ENCODE measurements at places on chromosomes 7 and 10.

GRCh38 chr7:20432071-20432470, 101.4 kb downstream of the ITGB8 start:
- DNase-seq, result no peak

GRCh38 chr7:112001091-112001826, 204.9 kb downstream of the DOCK4 start:
- peak; percentile 96 for DNase-seq

DNA sequence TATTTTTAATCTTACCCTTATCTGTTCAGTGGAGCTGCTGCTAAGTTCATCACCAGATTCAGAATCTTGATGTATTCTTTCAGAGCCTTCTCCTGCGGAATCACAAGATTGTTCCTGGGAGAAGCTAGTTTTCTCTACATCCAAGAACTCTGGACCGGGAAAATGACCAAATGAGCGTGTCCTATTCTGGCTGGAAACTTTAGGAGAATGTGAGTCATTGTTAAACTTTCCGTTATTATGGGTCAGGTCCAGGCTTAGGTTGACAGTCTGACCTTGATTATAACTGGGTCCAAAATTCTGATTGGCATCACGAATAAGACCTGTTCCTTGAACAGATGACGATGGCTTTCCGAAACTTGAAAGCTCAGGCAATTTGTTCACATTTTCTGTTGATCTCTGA, 20.5 kb downstream of the ARHGAP12 start:
- no peak for DNase-seq

- DNase-seq, result no peak
Observed at GRCh38 chr7:111535142-111535870, 27.0 kb downstream of the IMMP2L start.

DNA sequence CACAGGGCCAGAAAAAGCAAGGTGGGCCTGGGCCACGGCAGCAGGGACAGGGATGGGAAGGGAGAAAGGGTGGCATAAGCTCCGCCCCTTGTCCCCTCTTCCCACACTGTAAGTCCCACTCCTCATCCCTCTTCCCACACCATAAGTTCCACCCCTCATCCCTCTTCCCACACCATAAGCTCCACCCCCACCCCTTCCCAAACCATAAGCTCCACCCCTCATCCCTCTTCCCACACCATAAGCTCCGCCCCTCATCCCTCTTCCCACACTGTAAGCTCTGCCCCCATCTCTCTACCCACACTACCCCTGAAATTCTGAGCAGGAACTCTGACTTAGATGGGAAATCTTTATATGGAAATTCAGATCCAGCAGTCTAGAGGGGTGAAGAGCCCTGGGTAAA, 55.7 kb downstream of the HSPA12A start:
- DNase-seq, result no peak

- peak; percentile 90 for DNase-seq
Observed at GRCh38 chr10:29471544-29471859, 163.3 kb downstream of the SVIL start.

DNA sequence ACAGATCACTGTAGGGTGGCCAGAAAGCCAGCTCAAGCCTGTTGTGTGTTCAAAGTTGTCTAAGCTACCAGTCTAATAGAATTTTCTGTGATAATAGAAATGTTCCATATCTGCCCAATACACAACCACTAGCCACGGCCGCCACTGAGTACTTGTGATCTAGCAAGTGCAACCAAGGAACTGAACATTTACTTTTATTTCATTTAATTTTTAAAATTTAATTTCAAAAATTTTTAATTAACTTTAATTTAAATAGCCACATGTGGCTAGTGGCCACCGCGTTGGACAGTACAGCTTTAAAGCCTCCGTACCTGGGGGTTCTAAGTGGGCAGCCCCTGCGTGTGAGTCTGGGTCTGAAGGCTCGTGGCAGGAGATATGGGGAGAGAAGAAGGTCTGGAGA, 60.4 kb downstream of the SH3PXD2A start:
- DNase-seq, result no peak

- DNase-seq, result no peak
Observed at GRCh38 chr10:121300723-121301122, 297.5 kb downstream of the FGFR2 start.

DNA sequence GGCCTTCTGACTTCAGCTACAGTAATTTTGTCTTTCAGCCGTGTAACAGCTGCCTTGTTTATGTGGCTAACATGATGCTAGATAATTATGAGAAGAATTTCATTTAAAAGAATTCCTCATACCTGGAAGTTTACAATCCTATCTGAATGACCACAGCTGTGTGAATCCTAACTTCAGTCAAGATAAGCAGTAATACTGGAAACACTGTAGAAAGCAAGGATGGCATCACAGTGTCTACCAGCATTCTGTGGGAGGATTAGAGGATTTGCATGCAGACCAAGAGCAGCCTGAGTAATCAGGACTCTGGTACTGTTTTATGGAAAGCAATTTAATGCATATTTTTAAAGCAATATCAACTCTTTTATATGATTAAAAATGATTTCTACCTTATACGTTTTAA, 282.4 kb downstream of the EXOC4 start:
- DNase-seq, result peak; percentile 16

DNA sequence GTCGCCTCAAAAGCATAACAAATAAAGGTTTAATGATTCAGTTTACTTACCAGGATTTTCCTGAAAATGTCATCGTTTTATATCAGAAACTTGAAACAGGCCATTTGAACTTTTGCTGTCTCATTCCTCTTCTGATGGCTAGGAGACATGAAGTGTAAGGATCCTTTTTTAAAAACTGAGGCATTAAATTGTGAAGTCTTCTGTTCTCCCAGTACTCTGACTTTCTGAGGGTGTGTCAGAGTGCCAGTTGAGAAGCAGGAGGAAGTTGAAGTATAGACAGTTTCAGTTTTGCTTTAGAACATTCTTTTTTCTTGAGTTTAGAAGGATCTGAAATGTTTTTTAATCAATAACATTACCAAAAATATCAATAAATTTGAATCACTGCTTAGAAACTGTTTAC, at the start of gene SAMD9L:
Gene SAMD9L (minus strand): TSS at position 242 of the 400 bp plus-strand sequence. CDS start 12,414 bp downstream, outside the sequence.
- DNase-seq, result peak; percentile 53

GRCh38 chr7:155228459-155228845, 69.2 kb upstream of the INSIG1 start:
- DNase-seq, result no peak

DNA sequence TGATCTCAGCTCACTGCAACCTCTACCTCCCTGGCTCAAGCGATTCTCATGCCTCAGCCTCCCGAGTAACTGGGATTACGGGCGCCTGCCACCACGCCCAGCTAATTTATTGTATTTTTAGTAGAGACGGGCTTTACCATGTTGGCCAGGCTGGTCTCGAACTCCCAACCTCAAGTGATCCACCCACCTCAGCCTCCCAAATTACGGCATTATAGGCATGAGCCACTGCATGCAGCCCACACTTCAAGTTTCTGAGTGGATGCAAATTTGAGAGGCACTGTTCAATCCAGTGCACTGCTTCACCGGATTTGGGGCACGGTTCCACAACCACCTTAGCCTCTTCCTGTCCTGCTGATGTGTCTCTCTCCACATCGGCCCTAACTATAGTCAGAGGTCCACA, 16.5 kb downstream of the CNPY1 start:
- DNase-seq, result no peak

DNA sequence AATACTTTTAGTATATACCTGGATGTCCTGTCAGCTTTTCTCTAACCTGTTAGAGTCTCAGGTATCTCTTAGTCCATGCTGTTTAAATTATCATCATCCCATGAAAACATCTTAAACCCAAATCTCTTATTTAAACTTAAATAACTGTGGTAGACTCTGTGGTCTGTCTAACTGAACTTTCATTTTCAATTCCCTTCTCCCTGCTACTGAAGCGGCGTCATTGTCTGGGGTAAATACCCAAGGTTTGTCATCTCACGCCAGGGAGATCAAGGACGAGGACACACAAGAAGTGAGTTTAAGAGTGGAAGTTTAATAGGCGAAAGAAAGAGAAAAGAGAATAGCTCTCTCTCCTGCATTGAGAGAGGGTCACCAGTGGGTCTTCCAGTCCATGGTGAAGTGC, 804.4 kb upstream of the CELF2 start:
- DNase-seq, result no peak

DNA sequence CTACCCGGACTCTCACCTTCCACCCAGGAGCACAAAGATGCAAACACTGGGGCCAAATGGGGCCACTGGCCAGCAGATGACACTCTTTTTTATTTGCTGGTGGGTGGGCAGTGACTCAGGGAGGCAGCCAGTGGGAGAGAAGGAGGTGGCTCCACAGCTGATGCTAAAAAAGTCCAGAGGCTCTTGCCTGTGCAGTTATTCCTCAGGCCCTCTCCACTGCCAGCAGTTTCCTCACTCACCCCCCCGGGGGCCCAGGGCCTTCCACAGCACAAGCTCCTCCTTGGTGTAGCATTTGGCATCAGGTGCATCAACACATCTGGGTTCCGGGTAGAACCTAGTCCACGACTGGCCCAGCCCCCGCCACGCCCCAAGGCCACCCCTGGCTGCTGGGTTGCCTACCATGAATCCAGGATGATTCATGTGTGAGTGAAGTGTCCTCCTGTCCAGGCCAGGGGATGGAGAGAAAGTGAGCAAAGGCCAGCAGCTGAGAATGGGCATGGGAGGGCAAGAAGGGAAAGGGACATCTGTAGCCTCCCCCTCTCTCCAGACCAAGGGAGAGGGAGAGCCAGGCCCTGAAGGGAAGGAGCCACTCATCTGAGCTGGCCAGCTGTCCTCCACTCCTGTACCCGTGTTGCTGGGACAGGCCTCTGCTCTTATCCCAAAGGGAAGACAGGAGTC, 1.7 kb upstream of the KCNH2 start:
- DNase-seq, result no peak

GRCh38 chr7:118029826-118030422, 154.0 kb upstream of the LSM8 start:
- DNase-seq, result no peak

DNA sequence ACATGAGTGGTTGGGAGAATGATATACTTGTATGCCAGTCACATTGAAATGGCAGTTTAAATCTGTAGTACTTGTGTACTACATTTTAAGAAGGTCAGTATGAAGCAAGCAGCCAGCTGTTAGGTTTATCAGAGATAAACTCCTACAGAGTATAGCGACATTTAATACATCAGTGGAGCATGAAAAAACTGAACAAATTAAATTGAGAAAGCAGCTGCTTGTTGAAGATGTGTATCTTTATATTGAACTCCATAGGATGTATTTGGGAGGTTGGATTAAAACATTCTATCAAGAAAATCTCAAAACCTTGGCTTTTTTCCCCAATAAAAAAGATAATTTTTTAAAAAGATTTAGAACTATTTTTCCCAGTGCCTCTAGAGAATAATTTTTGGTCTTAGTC, 47.8 kb downstream of the PHF14 start:
- DNase-seq, result no peak

DNA sequence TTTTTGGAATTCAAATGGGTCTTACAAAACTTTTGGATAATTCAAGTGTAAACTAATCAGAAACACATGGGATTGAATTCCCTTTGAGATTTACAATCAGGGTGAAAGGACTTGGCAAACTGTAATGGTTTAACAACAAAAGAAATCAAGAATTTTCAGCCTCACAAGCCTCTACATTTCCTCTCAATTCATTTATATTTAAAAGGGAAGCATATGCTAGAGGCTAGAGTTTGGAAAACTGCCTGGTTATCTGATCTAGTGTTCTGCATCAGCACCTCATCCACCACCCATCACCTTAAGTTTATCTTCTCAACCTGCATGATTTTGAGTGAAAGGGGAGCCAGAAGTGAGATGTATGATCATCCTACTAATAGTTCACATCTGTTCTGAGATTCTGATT, 120.7 kb downstream of the TES start:
- DNase-seq, result no peak

- no peak for DNase-seq
Observed at GRCh38 chr10:121171825-121172787, 320.9 kb downstream of the WDR11 start.

- DNase-seq, result no peak
Observed at GRCh38 chr10:26571655-26572054, 125.8 kb upstream of the PDSS1 start.

GRCh38 chr10:33376476-33376875, 42.0 kb upstream of the NRP1 start:
- peak; percentile 53 for DNase-seq

- DNase-seq, result no peak
Observed at GRCh38 chr7:83446102-83446669, 202.8 kb downstream of the SEMA3E start.

- no peak for DNase-seq
Observed at GRCh38 chr7:64102656-64103400, 57.6 kb downstream of the ZNF727 start.

DNA sequence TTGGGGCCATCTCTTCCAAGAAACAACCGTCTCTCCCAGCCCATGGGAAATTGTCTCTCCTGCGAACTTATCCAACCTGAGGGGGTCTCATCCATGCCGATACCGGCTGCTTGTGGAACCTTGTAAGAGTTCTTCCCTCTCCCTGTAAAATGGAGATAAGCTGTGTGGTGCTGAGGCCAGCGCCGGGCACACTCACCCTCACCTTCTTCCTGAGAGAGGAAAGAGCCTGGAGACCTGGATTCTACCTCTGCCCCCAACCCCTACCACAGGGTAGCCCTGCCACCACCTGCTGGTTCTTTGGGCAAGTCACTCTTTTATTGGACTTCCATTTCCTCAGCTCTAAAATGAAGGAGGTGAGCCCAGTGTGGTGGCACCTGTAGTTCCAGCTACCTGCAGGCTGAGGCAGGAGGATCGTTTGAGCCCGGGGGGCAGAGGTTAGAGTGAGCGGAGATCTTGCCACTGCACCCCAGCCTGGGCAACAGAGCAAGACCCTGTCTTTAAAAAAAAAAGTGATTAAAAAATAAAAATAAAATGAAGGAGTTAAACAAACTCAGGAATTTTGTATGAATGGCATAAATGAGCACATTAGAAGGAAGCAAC, 38.4 kb upstream of the PSAP start:
- peak; percentile 15 for DNase-seq

DNA sequence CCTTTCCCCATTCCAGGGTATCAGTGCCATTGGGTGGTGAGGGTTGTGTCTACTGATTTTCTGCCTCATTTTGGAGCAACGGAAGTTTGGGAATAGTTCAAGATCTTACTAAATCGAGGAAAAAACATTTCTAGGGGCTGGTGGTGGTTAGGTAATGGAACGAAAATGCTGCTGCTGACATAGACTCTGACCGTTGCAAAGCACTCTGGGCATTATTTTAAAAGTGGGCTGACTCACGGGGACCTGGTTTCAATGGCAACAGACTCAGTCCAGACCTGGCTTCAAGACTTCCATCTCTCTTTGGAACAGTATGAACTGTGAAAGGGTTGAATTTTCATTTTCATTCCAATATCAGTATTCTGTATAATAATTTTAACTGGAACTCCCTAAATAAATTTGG, 284.0 kb downstream of the PHTF2 start:
- DNase-seq, result no peak

DNA sequence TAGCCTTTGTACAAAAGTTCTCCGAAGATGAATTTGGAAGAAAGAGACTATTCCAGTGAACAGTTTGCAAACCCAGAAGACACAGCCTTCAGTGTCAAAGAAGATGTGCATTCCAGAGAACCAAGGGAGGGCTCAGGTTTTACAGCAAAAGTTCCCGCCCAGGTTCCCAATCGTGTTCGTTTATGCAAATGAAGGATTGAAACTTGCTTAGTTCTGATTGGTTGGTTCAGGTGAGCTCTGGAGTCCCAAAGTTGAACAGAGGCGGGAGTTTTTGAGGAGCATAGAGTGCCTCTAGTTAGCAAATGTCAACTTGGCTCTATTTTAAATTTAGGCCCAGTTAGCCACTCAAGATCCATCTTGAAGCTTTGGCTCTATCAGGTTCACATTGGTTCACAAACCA, 51.3 kb downstream of the TMEM270 start:
- DNase-seq, result no peak

Data from iris pigment epithelial cell (primary cell).